Lung microvascular endothelial cell (primary cell): ENCODE measurements at places on chromosomes 4 and X.

DNA sequence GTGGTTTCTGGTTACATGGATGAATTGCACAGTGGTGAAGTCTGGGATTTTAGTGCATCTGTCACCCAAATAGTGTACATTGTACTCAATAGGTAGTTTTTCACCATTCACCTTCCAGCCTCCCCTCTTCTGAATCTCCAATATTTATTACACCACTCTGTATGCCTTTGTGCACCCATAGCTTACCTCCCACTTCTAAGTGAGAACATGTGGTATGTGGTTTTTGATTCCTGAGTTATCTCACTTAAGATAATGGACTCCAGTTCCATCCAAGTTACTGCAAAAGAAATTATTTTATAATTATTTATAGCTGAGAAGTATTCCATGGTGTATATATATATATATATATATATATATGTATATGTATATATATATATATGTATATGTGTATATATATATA is 155.8 kb downstream of the HHIP start:
- DNase-seq = no peak

GRCh38 chr4:10403633-10404445 is 53.4 kb downstream of the ZNF518B start:
- DNase-seq = peak; percentile 58

DNA sequence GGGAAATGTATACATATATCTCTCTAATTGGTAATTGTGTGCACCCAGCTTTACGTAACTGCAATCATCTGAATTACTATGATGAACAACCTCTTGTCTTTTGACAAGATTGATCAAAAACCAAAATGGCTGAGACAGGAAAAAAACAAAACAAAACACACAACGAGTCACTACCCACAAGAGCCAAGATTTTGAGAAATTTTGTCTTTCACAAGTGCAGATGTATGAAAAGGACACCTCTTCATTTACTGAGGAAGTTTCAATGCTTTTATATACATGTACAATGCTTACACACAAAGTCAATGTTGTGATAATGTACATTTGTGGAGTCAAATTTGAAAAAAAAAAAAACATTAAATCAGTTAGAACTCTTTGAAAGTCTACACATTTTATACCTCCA is 224.6 kb downstream of the SCFD2 start:
- no peak for DNase-seq

- DNase-seq = no peak
These were observed 65.6 kb upstream of the PGM2 start for GRCh38 chr4:37760840-37761239.

GRCh38 chr4:162699629-162700028 is 467.1 kb downstream of the NAF1 start:
- DNase-seq = no peak
